ENCODE measurements at places on chromosomes 3 and 15. TPM values are rescaled to one million over a fixed set of nuclear protein-coding genes. Genes with fewer than 3 reads are reported as not detected.

The PYGO1 gene
- 35.1 TPM for total RNA-seq

The FOXL2NB gene
- total RNA-seq, result not detected

The DUOXA1 gene
- not detected for total RNA-seq

The SLC38A3 gene
- total RNA-seq, result 3.0 TPM

The PAQR5 gene
- 0.10 TPM for total RNA-seq

The SCAANT1 gene
- not detected for total RNA-seq

The P3H2 gene
- 0.91 TPM for total RNA-seq

DNA sequence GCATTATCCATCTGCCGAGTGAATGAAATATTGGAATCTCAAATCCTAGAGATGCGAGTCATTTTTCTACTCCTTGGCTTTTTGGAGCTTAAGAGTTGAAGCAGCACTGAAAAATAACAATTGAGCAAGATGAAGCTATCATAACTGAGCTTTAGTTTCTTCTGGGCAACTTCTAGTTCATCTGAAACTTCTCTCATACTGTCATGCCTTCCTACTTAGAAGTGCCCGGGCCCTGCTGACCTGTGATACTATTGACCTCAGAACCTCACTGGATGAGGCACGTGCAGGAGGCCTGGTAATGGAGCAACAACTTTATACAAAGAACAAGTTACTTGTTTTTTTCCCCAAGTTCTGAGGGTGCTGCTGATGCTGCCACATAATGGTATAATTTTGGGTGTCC lies 48.5 kb upstream of the P3H2 start:
- no peak overlapping the region for H3K4me3 ChIP-seq
- H3K27me3 ChIP-seq, result no peaks in the 10 kb centered on the region
- no peak overlapping the region for H3K27ac ChIP-seq

DNA sequence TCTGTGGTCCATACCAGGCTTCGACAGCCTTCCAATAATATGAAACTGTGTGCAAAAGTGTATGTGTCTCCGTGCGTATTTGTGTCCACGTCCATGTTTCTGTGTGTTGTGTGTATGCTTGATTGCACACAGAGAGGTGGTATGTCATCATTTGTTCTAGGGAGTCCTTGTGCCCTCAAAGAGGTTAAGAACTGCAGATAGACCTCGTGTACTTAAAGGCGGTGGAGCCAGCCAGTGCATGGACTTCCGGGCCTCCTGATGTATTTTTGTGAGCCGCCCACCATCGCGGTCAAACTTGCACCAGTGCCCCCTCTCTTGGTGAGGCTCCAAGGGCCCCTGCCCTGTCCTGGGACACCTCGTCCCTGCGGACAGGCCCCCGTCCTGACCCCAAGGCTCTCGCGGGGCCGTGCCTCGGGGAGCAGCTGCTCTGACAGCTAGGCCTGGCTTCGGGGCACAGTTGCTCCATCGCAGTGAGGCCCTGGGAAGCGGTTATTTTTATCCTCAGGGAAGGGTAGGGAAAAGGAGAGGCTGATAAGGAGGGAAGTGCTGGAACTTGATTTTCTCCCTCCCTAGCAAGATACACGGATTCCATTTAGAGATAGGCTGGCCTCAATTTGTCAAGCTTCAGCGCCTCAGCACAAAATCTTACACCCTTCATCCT lies 1.2 kb upstream of the RYK start:
- H3K27ac ChIP-seq, result peak overlapping the region; percentile 57
- H3K4me1 ChIP-seq, result peaks cover 9% of the 10 kb centered on the region
- H3K27me3 ChIP-seq, result no peaks in the 10 kb centered on the region
- peak overlapping the region; percentile 83 for H3K4me3 ChIP-seq
- no peaks in the 10 kb centered on the region for H3K36me3 ChIP-seq

DNA sequence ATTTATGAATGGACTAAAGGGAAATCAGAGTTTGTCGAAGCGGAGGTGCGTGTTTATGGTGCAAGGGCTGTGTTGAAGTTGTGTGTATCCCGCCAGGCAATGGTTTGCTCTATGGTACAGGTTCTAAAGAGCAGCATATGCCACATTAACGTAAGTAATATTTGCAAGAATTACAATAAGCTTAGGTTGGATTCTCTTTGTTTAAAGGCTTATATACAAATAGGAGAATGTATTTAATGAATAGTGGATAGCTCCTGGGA lies 800 bp downstream of the EPHA3 start:
- H3K4me1 ChIP-seq, result no peaks in the 10 kb centered on the region
- no peak overlapping the region for H3K27ac ChIP-seq
- DNase-seq, result no peak
- H3K27me3 ChIP-seq, result peaks cover 18% of the 10 kb centered on the region

GRCh38 chr3:66432767-66433521 lies 67.9 kb downstream of the LRIG1 start:
- peak overlapping the region; percentile 81 for H3K27ac ChIP-seq
- DNase-seq, result peak; percentile 75
- H3K36me3 ChIP-seq, result no peaks in the 10 kb centered on the region
- H3K27me3 ChIP-seq, result no peaks in the 10 kb centered on the region

DNA sequence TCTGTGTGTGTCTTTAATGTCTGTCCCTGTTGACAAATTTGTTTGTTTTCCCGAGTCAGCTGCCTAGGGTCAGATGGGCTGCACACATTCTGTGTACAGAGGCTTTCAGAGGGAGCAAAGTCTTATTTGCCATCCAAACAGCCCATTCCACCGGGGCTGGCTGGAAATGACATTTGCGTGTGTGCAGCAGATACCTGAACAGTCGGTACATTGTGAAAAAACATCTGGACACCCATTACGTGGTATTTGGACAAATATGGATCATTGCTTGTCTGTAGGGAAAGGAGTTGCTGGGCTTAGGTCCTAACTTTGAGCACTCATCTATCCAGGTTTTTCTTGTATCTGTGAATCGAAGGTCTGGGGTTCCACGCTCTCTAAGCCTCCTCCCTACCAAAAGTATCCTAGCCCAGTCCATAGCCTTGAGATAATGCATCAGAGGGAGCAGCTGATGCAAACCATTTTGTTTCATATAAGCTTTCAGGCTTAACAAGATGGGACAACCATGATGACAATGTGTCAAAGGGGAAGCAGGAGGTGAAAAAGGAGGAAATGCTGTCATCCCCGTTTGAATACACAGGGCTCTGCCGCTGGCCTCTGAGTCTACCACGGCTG lies 22.2 kb upstream of the CMTM8 start:
- no peak overlapping the region for H3K27ac ChIP-seq
- H3K4me3 ChIP-seq, result no peak overlapping the region
- no peak for DNase-seq
- H3K36me3 ChIP-seq, result no peaks in the 10 kb centered on the region

DNA sequence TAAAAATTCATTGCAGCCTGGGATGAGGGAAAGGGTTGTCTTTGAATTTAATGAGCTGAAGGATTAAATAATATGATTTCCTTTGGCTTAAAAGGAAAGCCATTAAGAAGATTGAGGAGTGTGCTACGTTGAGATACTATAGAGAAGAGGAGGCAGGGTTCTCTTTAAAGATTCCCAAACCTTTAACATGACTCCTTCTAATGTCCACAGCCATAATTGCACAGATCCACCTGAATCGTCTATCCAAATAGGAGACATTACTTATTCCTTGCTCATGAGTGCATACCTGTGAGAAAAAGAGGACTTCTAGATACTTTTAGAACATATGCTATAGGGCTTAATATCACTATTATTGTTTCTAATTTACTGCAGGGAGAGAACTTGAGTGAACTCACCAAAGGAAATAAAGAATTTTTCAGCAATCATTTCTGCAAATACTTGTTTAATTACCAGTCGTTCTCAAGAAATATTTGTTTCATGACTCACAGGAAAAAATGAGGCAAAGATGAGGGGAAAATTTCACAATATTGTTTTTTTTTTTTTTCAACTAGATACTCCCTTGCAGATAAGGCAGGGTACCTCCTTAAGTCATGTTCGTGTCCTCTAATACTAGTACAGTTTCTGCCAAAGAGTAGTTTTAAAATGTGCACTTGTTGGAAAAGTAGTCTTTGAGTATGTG lies 8.9 kb upstream of the SUCNR1 start:
- H3K4me3 ChIP-seq, result no peak overlapping the region
- H3K27ac ChIP-seq, result no peak overlapping the region
- no peaks in the 10 kb centered on the region for H3K36me3 ChIP-seq
- DNase-seq, result no peak
- H3K27me3 ChIP-seq, result no peaks in the 10 kb centered on the region

- H3K4me1 ChIP-seq, result peaks cover 4% of the 10 kb centered on the region
- no peak overlapping the region for H3K27ac ChIP-seq
- DNase-seq, result no peak
- H3K27me3 ChIP-seq, result no peaks in the 10 kb centered on the region
Observed at GRCh38 chr3:29853841-29854397, 573.0 kb downstream of the RBMS3 start.

DNA sequence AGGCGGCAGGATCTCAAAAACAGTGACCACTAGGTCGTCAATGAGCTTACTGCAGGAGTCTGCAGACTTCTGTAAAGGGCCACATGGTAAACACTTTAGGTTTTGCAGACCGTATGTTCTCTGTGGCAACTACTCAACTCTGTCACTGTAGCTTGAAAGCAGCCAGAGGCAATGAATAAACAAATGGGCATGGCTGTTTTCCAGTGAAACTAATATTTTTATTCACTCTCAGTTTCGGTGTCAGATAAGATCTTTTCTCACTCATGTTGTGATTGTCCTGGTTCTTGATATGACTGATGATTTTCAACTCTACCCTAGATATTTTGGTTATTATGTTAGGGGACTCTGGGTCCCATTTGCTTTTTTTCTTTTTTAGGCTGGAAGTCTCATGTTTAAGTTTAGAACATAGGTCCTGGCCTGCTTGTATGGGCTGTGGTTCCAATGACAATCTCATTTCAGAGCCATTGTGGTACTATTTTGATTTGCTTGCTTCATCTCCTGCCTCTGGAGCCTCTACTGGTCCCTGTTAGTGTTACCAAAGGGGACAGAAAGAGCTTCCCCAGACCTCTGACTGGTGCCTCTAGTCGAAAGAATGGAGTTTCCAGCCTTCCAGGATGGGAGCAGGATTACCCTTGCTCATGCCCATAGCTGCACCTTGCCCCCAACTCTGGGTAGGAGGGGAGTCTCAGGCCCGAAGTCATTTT lies 222.0 kb downstream of the STT3B start:
- H3K4me3 ChIP-seq, result no peak overlapping the region
- no peaks in the 10 kb centered on the region for H3K27me3 ChIP-seq
- no peak overlapping the region for H3K27ac ChIP-seq
- H3K4me1 ChIP-seq, result peaks cover 7% of the 10 kb centered on the region
- no peaks in the 10 kb centered on the region for H3K36me3 ChIP-seq

DNA sequence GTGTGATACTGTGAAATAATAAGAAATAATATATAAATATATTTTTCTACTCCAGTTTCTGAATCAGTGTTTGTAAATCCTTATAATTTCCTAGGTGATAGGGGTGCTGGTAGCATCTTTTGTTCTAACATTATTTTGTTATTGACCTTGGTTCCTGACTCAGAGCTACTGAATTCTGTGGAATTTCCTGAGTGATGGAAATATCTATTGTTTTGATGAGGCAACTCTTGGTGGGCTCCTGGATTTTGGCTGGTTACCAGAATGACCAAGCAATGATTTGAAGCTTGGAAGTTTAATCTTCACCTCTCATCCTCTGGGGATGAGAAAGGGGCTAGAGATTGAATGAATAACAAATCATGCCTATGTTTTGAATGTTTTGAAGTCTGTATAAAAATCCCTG lies 377.3 kb downstream of the LPP start:
- no peaks in the 10 kb centered on the region for H3K27me3 ChIP-seq
- H3K27ac ChIP-seq, result no peak overlapping the region
- no peak overlapping the region for H3K4me3 ChIP-seq
- no peaks in the 10 kb centered on the region for H3K36me3 ChIP-seq

GRCh38 chr3:153783741-153784480 lies 337.3 kb upstream of the ARHGEF26 start:
- H3K4me1 ChIP-seq, result no peaks in the 10 kb centered on the region
- H3K4me3 ChIP-seq, result no peak overlapping the region
- no peak overlapping the region for H3K27ac ChIP-seq
- DNase-seq, result no peak
- no peaks in the 10 kb centered on the region for H3K36me3 ChIP-seq

- H3K27ac ChIP-seq, result no peak overlapping the region
- peaks cover 29% of the 10 kb centered on the region for H3K4me1 ChIP-seq
- no peaks in the 10 kb centered on the region for H3K27me3 ChIP-seq
Observed at GRCh38 chr3:4776399-4776979, 202.7 kb upstream of the BHLHE40 start.

- no peak overlapping the region for H3K4me3 ChIP-seq
- no peaks in the 10 kb centered on the region for H3K36me3 ChIP-seq
- H3K27me3 ChIP-seq, result no peaks in the 10 kb centered on the region
Observed at GRCh38 chr3:105728771-105729312, 140.0 kb downstream of the CBLB start.

DNA sequence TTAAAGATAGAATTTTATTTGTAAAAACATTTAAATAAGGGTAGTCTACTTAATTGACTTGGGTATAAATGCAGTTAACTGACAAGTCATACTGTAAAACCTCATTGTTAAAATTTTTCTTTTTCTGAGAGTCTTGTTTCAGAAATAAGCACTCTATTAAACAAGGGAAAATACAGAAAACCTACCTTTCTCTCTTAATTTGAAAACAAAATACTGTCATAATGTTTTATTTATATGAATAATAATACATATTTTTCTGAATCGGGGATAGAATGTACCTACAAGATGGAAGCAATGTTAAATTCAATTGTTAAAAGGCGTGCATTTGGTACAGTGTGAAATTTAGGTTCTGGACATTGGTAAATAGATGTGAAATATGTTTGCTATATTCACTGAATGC lies 17.8 kb downstream of the ZIC1 start:
- no peaks in the 10 kb centered on the region for H3K36me3 ChIP-seq
- H3K27me3 ChIP-seq, result peaks cover 3% of the 10 kb centered on the region

- H3K4me3 ChIP-seq, result no peak overlapping the region
- H3K4me1 ChIP-seq, result peaks cover 33% of the 10 kb centered on the region
- H3K27ac ChIP-seq, result no peak overlapping the region
- H3K27me3 ChIP-seq, result no peaks in the 10 kb centered on the region
Observed at GRCh38 chr3:188942191-188942590, 229.6 kb upstream of the TPRG1 start.

DNA sequence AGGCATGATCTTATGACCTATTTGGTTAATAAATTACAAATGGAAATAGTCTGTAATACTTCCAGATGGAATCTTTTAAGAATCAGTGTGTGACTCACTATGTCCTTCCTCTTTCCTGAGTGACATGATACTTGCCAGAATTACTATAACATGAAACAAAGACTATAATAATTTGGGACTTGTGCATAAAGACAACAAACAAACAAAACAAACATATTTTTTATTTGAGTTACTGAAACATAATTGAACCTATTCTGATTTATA lies 1268.1 kb downstream of the OTOL1 start:
- no peak overlapping the region for H3K4me3 ChIP-seq
- no peaks in the 10 kb centered on the region for H3K36me3 ChIP-seq
- no peaks in the 10 kb centered on the region for H3K4me1 ChIP-seq
- no peak overlapping the region for H3K27ac ChIP-seq
- H3K27me3 ChIP-seq, result no peaks in the 10 kb centered on the region
- DNase-seq, result no peak

DNA sequence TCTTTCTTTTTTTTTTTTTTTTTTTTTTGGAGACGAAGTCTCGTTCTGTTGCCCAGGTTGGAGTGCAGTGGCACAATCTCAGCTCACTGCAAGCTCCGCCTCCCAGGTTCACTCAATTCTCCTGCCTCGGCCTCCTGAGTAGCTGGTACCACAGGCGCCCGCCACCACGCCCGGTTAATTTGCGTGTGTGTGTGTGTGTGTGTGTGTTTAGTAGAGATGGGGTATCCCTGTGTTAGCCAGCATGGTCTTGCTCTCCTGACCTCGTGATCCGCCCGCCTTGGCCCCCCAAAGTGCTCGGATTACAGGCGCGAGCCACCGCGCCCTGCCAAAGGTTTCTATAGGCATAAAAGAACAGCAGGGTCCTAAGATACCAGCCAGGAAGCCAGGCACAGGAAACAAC lies 261.0 kb upstream of the CCDC54 start:
- H3K27ac ChIP-seq, result no peak overlapping the region
- no peaks in the 10 kb centered on the region for H3K4me1 ChIP-seq
- H3K27me3 ChIP-seq, result no peaks in the 10 kb centered on the region
- DNase-seq, result no peak
- no peak overlapping the region for H3K4me3 ChIP-seq
